ENCODE measurements at places on chromosomes 12 and 14.

- no peak overlapping the region for H3K27ac ChIP-seq
- H3K4me3 ChIP-seq = no peak overlapping the region
- no peak for DNase-seq
- H3K27me3 ChIP-seq = no peaks in the 10 kb centered on the region
Measured at GRCh38 chr14:101001311-101002069, 98.0 kb upstream of the RTL1 start.

DNA sequence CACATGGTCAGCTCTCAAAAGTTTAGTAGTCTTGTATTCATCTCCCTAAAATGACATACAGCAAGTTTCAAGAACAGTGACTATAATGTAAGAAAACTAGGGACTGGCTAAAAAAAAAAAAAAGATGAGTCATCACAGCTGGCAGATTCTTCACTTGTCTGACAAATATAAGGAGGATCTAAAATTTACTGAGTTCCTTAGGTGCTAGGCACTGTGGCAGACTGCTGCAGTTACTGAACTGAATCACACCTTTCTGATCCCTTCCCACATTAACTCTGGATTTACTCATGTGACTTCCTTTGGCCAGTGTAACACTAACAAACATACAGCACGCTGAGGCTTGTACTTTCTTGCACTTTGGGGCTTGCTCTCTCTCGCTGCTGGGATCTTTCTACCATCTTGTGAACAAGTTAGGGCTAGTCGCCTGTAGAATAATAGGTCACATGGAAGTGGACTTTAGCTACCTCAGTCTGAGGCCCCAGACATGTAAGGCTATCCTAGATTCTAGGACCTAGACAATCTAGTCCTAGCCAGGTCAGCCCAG, 32.1 kb downstream of the BAZ1A start:
- H3K4me1 ChIP-seq = peaks cover 22% of the 10 kb centered on the region
- no peak overlapping the region for H3K27ac ChIP-seq
- DNase-seq = no peak
- no peaks in the 10 kb centered on the region for H3K27me3 ChIP-seq
- no peak overlapping the region for H3K4me3 ChIP-seq
- H3K36me3 ChIP-seq = no peaks in the 10 kb centered on the region

- no peak overlapping the region for H3K27ac ChIP-seq
- no peak for DNase-seq
- H3K4me1 ChIP-seq = no peaks in the 10 kb centered on the region
- H3K4me3 ChIP-seq = no peak overlapping the region
Measured at GRCh38 chr12:90261283-90261682, 552.6 kb upstream of the ATP2B1 start.

GRCh38 chr12:80627782-80628181, 79.7 kb upstream of the MYF6 start:
- no peak overlapping the region for H3K27ac ChIP-seq
- H3K4me3 ChIP-seq = no peak overlapping the region
- no peaks in the 10 kb centered on the region for H3K27me3 ChIP-seq
- DNase-seq = no peak

- no peak overlapping the region for H3K4me3 ChIP-seq
- no peaks in the 10 kb centered on the region for H3K27me3 ChIP-seq
- peaks cover 38% of the 10 kb centered on the region for H3K4me1 ChIP-seq
- H3K27ac ChIP-seq = no peak overlapping the region
- DNase-seq = no peak
Measured at GRCh38 chr14:35301735-35302528, 9.8 kb downstream of the PSMA6 start.

DNA sequence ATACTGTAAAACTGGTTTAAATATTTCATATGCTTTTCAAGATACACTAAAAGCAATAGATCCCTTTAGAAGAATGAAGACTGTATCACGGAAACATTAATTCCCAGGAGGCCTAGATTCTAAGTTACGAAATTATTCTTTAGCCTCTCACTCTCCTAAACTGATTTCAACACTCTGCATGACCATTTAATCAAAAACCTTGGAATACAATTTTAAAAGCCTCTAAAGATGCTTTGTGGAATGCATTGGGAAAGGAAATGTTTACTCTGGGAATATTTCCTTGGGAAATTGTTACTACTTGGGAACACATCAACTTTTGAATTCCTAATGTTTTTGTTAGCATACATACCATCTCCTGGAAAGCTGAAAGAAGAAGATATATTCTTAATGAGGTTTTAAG, 255.7 kb upstream of the FAR2 start:
- no peaks in the 10 kb centered on the region for H3K27me3 ChIP-seq
- no peak overlapping the region for H3K4me3 ChIP-seq
- DNase-seq = no peak

DNA sequence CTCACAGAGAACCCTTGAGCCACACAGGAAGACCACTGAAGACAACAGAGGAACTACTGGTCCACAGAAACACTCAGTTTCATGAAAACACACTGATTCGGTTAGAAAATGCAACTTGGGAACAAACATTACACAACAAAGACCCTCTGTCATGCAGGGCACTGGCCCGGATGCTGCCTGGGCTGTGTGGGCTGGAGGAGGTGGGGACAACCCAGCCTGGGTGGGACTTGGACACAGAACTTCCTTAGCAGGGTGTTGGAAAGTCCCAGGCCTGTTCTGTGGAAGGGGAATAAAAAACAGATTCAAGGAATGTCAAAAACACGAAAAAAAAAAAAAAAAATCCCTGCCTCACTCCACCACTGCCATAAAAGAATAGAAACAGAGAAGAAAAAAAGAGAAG, 181.0 kb downstream of the MON2 start:
- no peaks in the 10 kb centered on the region for H3K27me3 ChIP-seq
- DNase-seq = no peak
- peaks cover 8% of the 10 kb centered on the region for H3K4me1 ChIP-seq
- H3K36me3 ChIP-seq = no peaks in the 10 kb centered on the region
- H3K4me3 ChIP-seq = no peak overlapping the region

- no peak overlapping the region for H3K27ac ChIP-seq
- no peaks in the 10 kb centered on the region for H3K4me1 ChIP-seq
- no peak for DNase-seq
- no peak overlapping the region for H3K4me3 ChIP-seq
- H3K27me3 ChIP-seq = no peaks in the 10 kb centered on the region
Measured at GRCh38 chr14:105379946-105380345, 18.4 kb upstream of the TEX22 start.

GRCh38 chr14:101737414-101738339, 23.8 kb upstream of the PPP2R5C start:
- H3K27me3 ChIP-seq = no peaks in the 10 kb centered on the region
- DNase-seq = peak; percentile 70
- H3K27ac ChIP-seq = no peak overlapping the region
- H3K4me1 ChIP-seq = no peaks in the 10 kb centered on the region
- H3K36me3 ChIP-seq = no peaks in the 10 kb centered on the region

- H3K4me3 ChIP-seq = no peak overlapping the region
- H3K27me3 ChIP-seq = no peaks in the 10 kb centered on the region
- H3K27ac ChIP-seq = no peak overlapping the region
- H3K4me1 ChIP-seq = no peaks in the 10 kb centered on the region
- no peak for DNase-seq
Measured at GRCh38 chr14:34211732-34212131, 250.3 kb downstream of the SPTSSA start.

DNA sequence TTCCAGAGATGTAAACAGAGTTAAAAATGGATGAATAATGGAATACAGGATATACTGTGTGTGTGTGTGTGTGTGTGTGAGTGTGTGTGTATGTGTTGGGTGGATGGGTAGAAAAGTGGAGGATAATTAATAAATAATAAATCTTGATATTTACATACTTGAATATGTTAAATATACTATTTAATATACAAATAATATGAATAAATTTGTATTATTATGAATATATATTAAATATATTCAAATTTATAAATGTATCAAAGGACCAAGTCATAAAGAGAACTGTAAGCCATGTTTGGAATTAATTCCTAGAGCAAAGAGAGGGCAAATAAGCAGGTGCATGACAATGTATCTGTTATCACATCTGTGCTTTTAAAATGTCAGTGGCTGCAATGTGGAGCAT, 225.3 kb downstream of the ALG10B start:
- no peak overlapping the region for H3K27ac ChIP-seq
- H3K36me3 ChIP-seq = no peaks in the 10 kb centered on the region
- no peaks in the 10 kb centered on the region for H3K27me3 ChIP-seq
- DNase-seq = no peak
- no peaks in the 10 kb centered on the region for H3K4me1 ChIP-seq

DNA sequence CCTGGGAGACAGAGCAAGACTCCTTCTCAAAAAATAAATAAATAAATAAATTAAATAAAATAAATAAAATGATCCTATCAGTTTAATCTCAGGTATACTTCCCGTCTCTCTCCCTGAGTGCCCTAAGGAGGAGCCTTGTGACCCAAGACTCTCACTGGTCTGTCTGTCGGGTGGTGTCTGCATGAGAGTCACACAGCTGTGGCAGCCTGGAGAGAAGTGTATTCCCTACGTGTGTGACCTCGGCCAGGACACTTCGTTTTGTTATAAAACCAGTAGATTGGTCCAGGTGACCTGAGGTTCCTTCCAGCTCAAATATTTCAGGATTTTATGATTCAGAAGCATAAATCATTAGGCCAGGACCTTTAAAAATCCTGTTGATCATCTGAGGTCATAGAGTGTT, 4.8 kb downstream of the SYNE3 start:
- no peaks in the 10 kb centered on the region for H3K27me3 ChIP-seq
- no peak overlapping the region for H3K4me3 ChIP-seq
- no peak for DNase-seq
- no peaks in the 10 kb centered on the region for H3K36me3 ChIP-seq
- H3K4me1 ChIP-seq = peaks cover 86% of the 10 kb centered on the region
